ENCODE measurements at places on chromosomes 1 and 21.

DNA sequence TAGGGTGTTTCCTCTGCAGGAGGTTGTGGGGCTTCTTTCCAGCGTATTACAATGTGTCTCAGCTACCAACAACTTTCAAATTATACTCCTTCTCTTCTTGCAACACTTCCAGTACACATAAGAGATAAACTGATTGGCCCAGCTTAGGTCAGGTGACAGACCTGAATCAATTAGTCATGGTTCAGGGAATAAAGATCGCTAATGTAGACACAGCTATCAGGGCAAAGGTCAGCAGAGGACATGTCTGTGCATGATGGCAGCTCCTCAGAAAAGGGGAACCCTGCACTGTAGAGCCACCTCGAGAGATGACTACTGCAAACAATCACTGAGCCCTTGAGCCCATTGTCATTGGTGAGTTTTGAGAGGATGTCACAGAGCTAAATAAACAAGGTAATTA is 36.8 kb upstream of the PKN2 start:
- H3K4me3 ChIP-seq: no peak overlapping the region
- DNase-seq: no peak
- H3K36me3 ChIP-seq: no peaks in the 10 kb centered on the region
- H3K27ac ChIP-seq: no peak overlapping the region
- H3K4me1 ChIP-seq: no peaks in the 10 kb centered on the region

- peak overlapping the region; percentile 83 for H3K4me3 ChIP-seq
- H3K36me3 ChIP-seq: no peaks in the 10 kb centered on the region
- peak overlapping the region; percentile 99 for H3K27ac ChIP-seq
- peaks cover 24% of the 10 kb centered on the region for H3K4me1 ChIP-seq
Measured at GRCh38 chr1:26786437-26787380, 1.0 kb upstream of the PIGV start.

- H3K4me1 ChIP-seq: no peaks in the 10 kb centered on the region
- H3K4me3 ChIP-seq: no peak overlapping the region
- no peak overlapping the region for H3K27ac ChIP-seq
- H3K27me3 ChIP-seq: no peaks in the 10 kb centered on the region
Measured at GRCh38 chr1:180920702-180921101, 8.0 kb downstream of the KIAA1614 start.

DNA sequence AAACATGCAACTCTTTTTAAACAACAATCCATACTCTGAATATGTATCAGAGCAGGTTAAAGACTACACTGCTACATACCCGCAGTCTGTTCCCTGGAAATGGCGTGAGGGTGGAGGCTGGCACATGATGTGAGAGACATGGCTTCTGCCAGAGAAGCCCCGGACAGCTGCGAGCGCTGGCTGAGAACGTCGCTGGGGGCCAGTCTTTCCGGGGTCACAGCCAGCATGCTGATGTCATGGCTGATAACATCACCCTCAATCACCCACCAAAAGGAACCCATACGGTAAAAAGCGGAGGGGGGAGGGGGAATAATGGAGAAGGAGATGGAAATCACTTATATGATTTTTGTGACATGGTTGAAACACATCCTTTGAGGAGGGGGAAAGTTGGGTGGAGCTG is 29.1 kb downstream of the C1orf198 start:
- no peak overlapping the region for H3K27ac ChIP-seq
- DNase-seq: no peak
- no peak overlapping the region for H3K4me3 ChIP-seq
- peaks cover 10% of the 10 kb centered on the region for H3K36me3 ChIP-seq

- no peaks in the 10 kb centered on the region for H3K4me1 ChIP-seq
- H3K27me3 ChIP-seq: no peaks in the 10 kb centered on the region
- H3K27ac ChIP-seq: no peak overlapping the region
- no peaks in the 10 kb centered on the region for H3K36me3 ChIP-seq
Measured at GRCh38 chr1:217274416-217274815, 356.5 kb downstream of the GPATCH2 start.

GRCh38 chr1:234616644-234617043 is 6.7 kb upstream of the IRF2BP2 start:
- H3K27ac ChIP-seq: no peak overlapping the region
- peaks cover 70% of the 10 kb centered on the region for H3K4me1 ChIP-seq
- no peaks in the 10 kb centered on the region for H3K36me3 ChIP-seq
- no peak overlapping the region for H3K4me3 ChIP-seq
- peak; percentile 43 for DNase-seq

- no peak for DNase-seq
- H3K4me3 ChIP-seq: no peak overlapping the region
- H3K4me1 ChIP-seq: no peaks in the 10 kb centered on the region
- H3K27ac ChIP-seq: no peak overlapping the region
Measured at GRCh38 chr1:155279268-155279667, 2.0 kb downstream of the HCN3 start.

- no peak overlapping the region for H3K4me3 ChIP-seq
- no peaks in the 10 kb centered on the region for H3K27me3 ChIP-seq
- H3K4me1 ChIP-seq: no peaks in the 10 kb centered on the region
- H3K36me3 ChIP-seq: no peaks in the 10 kb centered on the region
Measured at GRCh38 chr1:160949881-160950280, 4.7 kb downstream of the ITLN2 start.

DNA sequence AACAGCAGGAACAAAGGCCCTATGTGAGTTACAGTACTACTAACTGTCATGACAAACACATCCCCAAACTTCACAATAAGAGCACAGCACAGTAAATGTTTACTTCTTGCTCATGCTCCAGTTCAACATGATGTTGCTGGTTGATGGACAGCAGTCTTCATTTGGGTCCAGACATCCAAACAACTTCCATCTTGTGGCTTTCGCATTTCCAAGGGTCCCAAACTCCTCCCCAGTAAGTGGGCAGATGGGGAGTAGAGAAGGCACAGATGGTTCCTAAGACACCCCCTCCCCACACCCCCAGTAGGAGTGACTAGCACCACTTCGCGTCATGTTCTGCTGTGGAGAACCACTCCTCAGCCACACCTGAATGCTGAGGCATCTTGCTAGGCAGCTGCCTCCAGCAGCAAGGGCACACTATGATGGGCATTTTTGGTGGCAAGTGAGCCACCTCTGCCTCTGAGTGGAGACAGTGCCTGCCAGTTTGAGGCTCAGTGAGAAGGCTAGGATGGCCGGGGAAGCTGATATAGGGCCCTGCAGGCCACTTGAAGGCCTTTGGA is 32.7 kb upstream of the CD2 start:
- H3K36me3 ChIP-seq: no peaks in the 10 kb centered on the region
- DNase-seq: no peak
- H3K27me3 ChIP-seq: no peaks in the 10 kb centered on the region
- H3K4me1 ChIP-seq: no peaks in the 10 kb centered on the region
- H3K4me3 ChIP-seq: no peak overlapping the region
- H3K27ac ChIP-seq: no peak overlapping the region

DNA sequence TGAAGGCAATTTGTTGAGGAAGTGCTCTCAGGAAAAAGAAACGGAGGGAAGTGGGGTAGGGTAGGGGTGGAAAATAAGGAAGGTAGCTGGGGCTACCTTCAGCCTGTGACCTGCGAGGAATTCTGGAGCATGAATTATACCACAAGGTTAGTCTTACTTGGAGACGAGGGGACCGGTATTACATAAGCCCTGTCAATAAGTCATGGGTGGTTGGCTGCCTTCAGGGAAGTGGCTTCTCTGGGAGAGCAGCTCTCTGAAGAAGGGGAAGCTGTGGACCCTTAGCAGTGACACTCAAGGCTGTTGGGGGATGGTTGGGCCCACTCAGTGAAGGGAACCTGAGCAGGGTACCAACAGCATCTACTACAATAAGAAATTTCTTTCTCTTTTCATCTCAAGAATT is 111.3 kb downstream of the TNFSF18 start:
- H3K27ac ChIP-seq: no peak overlapping the region
- H3K27me3 ChIP-seq: no peaks in the 10 kb centered on the region
- no peaks in the 10 kb centered on the region for H3K4me1 ChIP-seq
- no peaks in the 10 kb centered on the region for H3K36me3 ChIP-seq
- no peak overlapping the region for H3K4me3 ChIP-seq

GRCh38 chr1:93827128-93827527 is 51.9 kb downstream of the DNTTIP2 start:
- H3K4me3 ChIP-seq: no peak overlapping the region
- H3K4me1 ChIP-seq: no peaks in the 10 kb centered on the region
- no peaks in the 10 kb centered on the region for H3K27me3 ChIP-seq
- DNase-seq: no peak
- no peak overlapping the region for H3K27ac ChIP-seq
